ENCODE measurements at places on chromosomes 6 and 20.
A peak's percentile ranks its signal among the peaks of the same experiment; 100 is the strongest.

GRCh38 chr6:43077333-43077809 is 1.3 kb downstream of the PTK7 start:
- no peak for DNase-seq

GRCh38 chr6:166996406-166996805 is 2.8 kb upstream of the CEP43 start:
- no peak for DNase-seq

- no peak for DNase-seq
Observed at GRCh38 chr6:148365041-148365440, 22.4 kb downstream of the SASH1 start.

DNA sequence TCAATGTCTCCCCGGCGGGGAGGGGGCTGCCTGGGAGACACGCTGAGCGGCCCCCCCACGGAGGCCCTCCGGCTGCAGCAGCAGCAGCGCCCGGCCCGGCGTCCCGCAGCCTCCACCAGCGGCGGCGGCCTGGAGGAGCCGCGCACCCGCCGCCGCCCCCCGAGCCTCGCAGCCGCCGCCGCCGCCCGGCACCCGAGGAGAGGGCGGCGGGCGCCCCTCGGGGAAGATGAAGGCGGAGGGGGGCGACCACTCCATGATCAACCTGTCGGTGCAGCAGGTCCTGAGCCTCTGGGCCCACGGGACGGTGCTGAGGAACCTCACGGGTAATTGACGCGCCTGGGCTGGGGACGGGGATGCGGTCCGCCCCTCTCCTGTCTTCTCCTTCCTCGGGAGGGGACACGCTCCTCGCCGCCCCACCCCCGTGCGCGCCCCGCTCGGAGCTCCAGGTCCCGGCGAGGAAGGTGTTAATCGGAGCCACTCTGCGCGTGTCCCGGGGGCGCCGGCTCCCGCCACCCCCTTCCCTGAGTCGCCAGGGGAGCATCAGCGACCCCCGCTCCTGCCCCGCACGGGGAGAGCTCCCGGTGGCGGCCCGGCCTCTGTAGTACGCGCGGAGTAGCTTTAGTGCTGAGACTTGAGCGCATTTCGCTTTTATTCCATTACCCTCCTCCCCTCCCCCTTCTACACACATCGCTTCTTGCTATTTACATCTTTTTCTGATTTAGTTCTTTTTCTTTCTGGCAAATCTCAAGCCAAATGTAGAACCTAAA is 686 bp downstream of the TMEM170B start:
- DNase-seq: peak; percentile 29

- DNase-seq: peak; percentile 49
Observed at GRCh38 chr6:2792330-2793110, 27.3 kb downstream of the WRNIP1 start.

DNA sequence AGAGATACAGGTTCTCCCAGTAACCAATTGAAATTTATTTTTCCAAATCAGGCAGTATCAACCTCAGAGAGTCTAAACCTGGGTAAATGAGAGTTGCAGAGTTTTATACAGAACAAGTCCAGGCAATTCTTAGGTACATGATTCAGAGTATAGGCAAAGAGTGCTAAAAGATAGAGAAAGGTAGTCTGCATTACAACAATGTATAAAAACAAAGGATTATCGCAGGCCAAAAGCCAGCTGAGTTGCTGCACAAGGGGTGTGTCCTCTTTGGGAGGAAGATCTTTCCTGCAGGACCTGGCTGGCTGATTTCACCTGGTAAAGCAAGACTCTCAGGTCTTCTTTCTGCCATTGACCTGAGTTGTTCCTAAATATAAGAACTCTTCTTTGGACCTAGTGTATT is 48.9 kb upstream of the ECHDC1 start:
- DNase-seq: no peak

DNA sequence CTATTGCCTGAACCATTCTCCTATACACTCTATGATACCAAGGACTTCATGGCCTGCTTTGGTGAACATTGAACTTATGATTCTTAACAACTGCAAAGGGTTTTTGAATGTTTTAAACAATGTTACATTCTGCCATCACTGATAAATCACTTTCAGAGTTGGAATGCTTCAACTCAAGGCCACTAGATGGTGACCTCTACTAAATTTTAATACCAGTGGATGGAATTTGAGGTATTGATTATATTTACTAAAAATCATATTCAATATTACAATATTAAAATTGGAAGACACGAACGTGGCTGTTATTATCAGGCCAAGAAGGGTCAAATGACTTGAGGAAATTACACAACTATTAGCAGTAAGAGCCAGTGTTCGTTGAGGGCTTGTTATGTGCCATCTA is 18.6 kb downstream of the MYCT1 start:
- no peak for DNase-seq

- DNase-seq: no peak
Observed at GRCh38 chr6:41122373-41122772, 31.8 kb downstream of the TREML1 start.

DNA sequence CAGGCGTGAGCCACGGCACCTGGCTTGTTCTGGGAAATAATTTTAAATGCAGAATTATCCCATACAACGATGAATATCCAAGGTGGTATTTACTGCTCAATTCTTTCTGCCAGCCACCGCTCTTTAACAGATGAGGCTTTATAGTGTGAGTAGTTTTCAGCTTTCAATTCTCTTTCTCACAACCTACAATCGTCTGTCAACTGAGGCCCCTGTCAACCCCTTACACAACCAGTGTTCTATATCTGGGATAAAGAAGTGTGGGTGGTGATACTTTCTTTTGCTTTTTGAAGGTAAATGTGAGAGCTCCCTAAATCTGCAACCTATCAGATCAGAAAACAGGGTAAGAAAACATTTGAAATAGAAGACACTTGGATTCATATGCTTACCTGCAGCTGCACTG is 22.5 kb downstream of the STAU1 start:
- no peak for DNase-seq

GRCh38 chr20:35742741-35743523 is 872 bp upstream of the RBM39 start:
- DNase-seq: peak; percentile 57

DNA sequence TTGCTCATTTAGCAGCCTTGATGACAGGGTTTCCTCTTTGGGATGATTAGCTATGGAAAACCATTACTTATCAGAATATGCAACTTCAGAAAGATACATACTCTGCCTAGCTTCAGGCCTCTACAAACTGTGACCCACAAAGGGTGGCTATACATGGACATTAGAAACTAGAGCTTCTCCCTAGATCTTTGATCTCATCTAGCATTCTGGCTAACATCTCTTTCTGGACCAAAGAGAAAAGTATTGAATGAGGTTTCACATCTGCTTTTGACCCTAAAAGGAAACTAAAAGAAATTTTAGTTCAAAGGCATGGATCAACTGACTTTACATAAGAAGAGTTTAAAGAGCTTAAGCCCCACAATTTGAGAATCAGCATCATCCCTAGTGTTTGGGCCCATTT is 12.4 kb upstream of the HMGN3 start:
- no peak for DNase-seq

DNA sequence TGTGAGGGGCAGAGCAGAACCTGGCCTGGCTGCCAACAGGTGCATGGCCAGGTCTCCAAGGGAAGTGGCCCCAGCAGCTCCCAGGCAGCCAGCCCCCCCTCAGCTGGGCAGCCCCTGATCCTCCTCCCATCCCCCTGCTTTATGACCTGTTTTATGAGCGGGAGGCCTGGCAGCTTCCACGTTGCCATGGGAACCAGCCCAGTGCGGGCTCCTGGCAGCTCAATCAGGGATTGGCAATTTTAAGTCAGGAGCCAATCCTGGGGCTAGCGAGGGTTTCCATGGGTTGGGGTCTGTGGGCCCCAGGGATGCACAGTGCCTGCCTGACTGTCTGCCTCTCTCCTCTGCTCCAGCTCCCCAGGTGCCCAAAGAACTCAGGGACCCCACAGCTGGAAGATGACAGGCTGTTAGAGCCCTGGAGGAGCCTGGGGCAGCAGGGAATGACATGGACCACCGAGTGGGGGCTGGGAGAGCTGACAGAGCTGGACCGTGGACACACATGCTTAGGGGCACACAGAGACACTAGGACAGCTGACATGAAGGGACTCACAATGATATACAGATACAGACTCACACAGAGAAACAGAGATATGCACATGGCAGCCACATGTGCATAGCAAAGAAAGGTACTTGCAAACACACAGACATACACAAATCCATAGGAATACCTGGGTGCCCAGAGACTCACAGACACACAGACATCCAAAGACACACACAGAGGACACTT is 56.5 kb upstream of the SIRPA start:
- no peak for DNase-seq

- no peak for DNase-seq
Observed at GRCh38 chr6:21522797-21523456, 70.6 kb upstream of the SOX4 start.

GRCh38 chr6:73452107-73452461 is at the start of gene CGAS:
Gene CGAS (minus strand): TSS chr6:73452297. CDS start chr6:73452181, 116 bp downstream.
- DNase-seq: peak; percentile 60

DNA sequence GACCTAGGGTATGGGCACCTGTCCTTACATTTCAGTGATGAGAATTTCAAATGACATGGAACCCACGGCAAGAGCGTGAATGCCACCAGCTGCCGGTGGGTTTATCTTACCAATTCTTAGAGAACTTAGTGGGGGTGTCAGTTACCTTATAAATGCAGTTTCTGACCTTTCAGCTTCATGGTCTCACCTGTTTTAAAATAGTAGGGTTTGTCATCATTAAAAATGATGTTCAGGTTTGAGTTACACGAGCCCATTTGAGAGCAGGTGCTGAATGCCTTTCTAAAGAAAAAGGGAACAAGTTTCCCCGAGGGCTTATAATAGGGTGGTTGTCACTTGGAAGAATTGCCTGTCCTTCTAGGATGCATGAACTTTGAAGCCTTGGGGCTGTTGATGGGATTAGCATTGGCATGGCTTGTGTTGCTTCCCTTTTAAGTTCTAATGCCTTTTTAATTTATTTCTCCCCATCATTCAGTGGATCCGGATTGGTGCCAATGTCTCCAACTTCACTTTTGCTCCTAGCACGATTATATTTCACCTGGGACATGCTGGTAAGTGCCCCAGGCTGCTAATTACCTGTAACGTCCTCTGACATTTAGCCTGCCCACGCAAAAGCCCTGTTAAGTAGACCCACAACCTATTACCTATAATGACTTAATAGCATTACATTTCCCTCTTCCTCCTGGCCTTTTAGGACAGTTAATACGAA is 27.9 kb downstream of the GHRH start:
- DNase-seq: no peak

- DNase-seq: no peak
Observed at GRCh38 chr6:79512014-79512413, 25.2 kb downstream of the LCA5 start.

DNA sequence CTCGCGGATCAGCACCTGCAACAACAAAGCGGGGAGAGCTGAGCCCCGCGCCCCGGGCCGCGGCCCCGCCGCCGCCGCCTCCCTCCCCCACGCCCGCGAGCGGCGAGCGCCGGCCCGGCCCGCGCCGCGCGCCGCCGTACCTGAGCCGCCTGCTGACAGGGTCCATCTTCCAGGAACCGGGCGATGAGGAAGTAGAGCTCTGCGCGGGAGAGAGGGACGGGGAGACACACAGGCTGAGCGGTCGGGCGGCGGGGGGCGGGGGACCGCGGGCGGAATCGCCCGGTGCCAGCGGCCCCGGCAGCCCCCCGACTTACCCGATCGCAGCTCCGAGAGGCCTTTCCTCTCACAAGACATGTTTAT is 359 bp downstream of the PHIP start:
- no peak for DNase-seq

DNA sequence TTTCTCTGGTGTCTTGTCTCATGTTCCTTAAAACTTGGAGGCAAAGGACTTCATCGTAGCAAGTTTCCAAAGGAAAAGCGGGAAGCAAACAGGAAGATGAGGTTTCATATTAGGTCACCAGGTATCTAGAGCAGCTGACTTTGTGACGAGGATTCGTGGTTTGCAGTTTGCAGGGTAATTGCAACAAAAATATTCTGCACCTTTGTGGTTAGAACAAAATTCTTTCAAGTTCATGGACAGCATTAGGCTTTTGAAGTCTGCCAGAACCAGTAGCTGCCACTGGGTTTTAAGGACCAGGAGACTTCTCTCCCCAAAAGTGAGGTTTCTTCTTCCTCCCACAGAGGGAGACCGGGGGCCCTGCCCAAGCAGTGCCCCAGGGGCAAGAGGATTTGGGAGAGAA is 63.4 kb downstream of the RPP40 start:
- no peak for DNase-seq

- no peak for DNase-seq
Observed at GRCh38 chr6:160919723-160920440, 71.7 kb upstream of the MAP3K4 start.

GRCh38 chr6:24933266-24933665 is 2.5 kb downstream of the RIPOR2 start:
- no peak for DNase-seq

DNA sequence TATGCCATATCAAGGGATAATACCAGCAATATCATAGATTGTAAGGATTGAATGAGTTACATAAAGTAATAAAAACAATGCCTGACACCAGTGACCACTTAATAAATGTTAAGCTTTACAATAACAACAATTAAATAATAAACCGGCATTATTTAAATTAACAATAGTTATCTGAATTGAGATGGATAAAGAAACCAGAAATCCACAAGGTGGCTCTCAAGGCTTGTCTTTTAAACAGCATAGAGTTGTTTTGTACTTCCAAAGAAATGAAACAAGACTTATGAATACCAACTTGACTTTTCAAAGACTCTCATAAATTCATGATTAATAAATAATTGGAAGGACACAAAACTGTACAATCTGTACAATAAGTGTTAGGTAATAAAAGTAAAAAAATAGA is 203.1 kb downstream of the ASCC3 start:
- DNase-seq: no peak

- no peak for DNase-seq
Observed at GRCh38 chr20:44026647-44027342, 112.1 kb downstream of the TOX2 start.
